ENCODE measurements at places on chromosomes 3 and 15. TPM values are rescaled to one million over a fixed set of nuclear protein-coding genes. Genes with fewer than 3 reads are reported as not detected.

- H3K36me3 ChIP-seq = peaks cover 5% of the 10 kb centered on the region
- H3K4me1 ChIP-seq = peaks cover 22% of the 10 kb centered on the region
- peak overlapping the region; percentile 79 for H3K4me3 ChIP-seq
- no peaks in the 10 kb centered on the region for H3K27me3 ChIP-seq
Measured at GRCh38 chr3:9810433-9810770, 340 bp downstream of the TTLL3 start.

DNA sequence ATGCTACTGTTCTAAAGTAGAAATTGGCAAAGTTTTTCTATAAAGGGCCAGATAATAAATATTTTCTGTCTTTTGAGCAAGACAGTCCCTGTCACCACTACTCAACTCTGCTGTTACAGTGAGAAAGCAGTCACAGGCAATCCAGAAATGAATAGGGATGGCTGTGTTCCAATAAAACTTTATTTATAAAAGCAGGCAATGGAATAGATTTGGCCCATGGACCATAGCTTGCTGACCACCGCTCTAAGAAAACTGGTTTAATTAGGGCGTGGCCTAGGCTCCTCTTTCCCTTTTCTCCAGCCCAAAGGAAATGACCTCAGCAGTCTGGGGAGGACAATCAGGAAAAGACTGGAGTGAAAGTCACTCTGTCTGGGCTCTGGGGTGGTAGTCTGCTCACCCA is 183.8 kb downstream of the MEGF11 start:
- no peak for DNase-seq
- H3K27me3 ChIP-seq = peaks cover 7% of the 10 kb centered on the region
- H3K27ac ChIP-seq = no peak overlapping the region
- H3K36me3 ChIP-seq = no peaks in the 10 kb centered on the region
- peaks cover 2% of the 10 kb centered on the region for H3K4me1 ChIP-seq
- H3K4me3 ChIP-seq = no peak overlapping the region

- no peaks in the 10 kb centered on the region for H3K27me3 ChIP-seq
- peak overlapping the region; percentile 71 for H3K4me3 ChIP-seq
- H3K4me1 ChIP-seq = peaks cover 37% of the 10 kb centered on the region
- H3K27ac ChIP-seq = peak overlapping the region; percentile 90
- DNase-seq = no peak
- peaks cover 2% of the 10 kb centered on the region for H3K36me3 ChIP-seq
Measured at GRCh38 chr3:9903238-9903624, 583 bp downstream of the IL17RE start.

Gene LMOD3
- not detected for total RNA-seq

Gene HTD2
- 8.3 TPM for total RNA-seq

- H3K36me3 ChIP-seq = peaks cover 20% of the 10 kb centered on the region
- H3K4me1 ChIP-seq = peaks cover 7% of the 10 kb centered on the region
- H3K27ac ChIP-seq = no peak overlapping the region
- no peak for DNase-seq
Measured at GRCh38 chr3:105526360-105527111, 159.8 kb downstream of the ALCAM start.

DNA sequence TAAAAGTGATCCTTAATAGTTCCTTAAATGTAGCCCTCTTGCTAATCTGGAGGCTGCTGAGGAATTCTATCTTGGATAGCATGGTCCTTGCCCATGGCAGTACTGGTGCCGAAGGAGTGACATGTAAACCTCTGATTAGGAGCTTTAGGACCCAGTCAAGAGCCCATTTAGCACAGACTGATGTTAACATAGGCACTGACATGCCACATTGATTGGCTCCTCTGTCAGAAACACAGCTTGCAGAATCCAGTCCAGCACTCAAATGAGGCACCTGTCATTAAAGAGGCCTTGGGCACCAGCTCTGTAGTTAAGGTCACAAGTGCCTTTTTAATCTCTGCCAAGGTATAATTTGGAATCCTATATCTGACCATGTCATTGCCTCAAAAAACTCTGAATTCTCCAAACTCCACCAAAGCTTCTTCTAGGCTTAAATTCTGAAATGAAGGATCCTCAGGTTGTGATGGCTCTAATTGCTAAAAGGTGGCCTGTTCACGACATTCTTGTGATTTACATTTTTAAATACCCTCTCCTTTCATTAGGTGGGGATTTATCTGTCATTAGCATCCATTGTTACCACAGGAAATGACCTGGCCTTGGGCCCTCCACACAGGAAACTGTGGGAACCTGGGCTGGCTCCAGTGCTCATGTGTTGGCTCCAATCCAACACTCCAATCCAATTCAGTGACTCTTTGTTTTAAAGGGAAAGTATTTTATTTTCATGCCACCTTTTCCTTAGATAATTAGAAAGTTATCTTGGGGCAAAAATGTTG is 57.3 kb upstream of the RNF7 start:
- H3K36me3 ChIP-seq = no peaks in the 10 kb centered on the region
- no peaks in the 10 kb centered on the region for H3K27me3 ChIP-seq
- DNase-seq = no peak
- H3K27ac ChIP-seq = peak overlapping the region; percentile 79
- H3K4me1 ChIP-seq = peaks cover 13% of the 10 kb centered on the region
- no peak overlapping the region for H3K4me3 ChIP-seq

DNA sequence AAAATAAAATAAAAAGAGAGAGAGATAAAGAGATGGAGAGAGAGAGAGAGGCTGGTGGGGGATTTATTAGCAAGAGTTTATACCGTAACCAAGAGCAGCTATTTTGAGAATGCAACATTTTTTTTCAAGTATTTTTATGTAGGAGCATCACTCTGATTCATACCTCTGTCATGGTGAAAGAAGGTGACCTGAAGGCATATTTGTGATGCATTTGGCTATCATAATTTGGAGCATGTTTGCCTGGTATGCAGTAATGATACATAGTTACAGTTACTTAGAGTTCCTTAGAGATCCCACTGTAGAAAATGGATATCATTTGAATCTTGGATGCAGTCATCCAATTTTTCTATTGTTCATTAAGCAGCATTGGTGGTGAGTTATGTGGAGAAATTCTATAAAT is 1472.4 kb downstream of the SI start:
- H3K36me3 ChIP-seq = no peaks in the 10 kb centered on the region
- no peak overlapping the region for H3K4me3 ChIP-seq
- peaks cover 2% of the 10 kb centered on the region for H3K27me3 ChIP-seq
- no peak overlapping the region for H3K27ac ChIP-seq
- no peaks in the 10 kb centered on the region for H3K4me1 ChIP-seq

- no peak overlapping the region for H3K27ac ChIP-seq
- H3K27me3 ChIP-seq = no peaks in the 10 kb centered on the region
- DNase-seq = no peak
Measured at GRCh38 chr15:76625267-76625666, 279.9 kb downstream of the SCAPER start.

Gene FGD5
- total RNA-seq = 3.4 TPM

Gene LRTM1
- not detected for total RNA-seq

- no peak for DNase-seq
- H3K4me1 ChIP-seq = no peaks in the 10 kb centered on the region
- H3K27ac ChIP-seq = no peak overlapping the region
- no peaks in the 10 kb centered on the region for H3K36me3 ChIP-seq
- no peak overlapping the region for H3K4me3 ChIP-seq
Measured at GRCh38 chr3:179853176-179853575, 183.6 kb downstream of the PEX5L start.
